Heart right ventricle (tissue), 16 donors: ENCODE measurements at places on chromosomes 11 and 22. TPM values are rescaled to one million over a fixed set of nuclear protein-coding genes. Genes with fewer than 3 reads are reported as not detected.

The LINC01488 gene
- polyA plus RNA-seq = 0.03 TPM

The VPREB3 gene
- polyA plus RNA-seq = 0.83 TPM

The FAR1 gene
- polyA plus RNA-seq = 13.3 TPM

The VEGFB gene
- polyA plus RNA-seq = 291 TPM

The CSKMT gene
- 8.8 TPM for polyA plus RNA-seq

- no peak for DNase-seq
These were observed 28.9 kb upstream of the CHRM4 start for GRCh38 chr11:46420513-46420912.

DNA sequence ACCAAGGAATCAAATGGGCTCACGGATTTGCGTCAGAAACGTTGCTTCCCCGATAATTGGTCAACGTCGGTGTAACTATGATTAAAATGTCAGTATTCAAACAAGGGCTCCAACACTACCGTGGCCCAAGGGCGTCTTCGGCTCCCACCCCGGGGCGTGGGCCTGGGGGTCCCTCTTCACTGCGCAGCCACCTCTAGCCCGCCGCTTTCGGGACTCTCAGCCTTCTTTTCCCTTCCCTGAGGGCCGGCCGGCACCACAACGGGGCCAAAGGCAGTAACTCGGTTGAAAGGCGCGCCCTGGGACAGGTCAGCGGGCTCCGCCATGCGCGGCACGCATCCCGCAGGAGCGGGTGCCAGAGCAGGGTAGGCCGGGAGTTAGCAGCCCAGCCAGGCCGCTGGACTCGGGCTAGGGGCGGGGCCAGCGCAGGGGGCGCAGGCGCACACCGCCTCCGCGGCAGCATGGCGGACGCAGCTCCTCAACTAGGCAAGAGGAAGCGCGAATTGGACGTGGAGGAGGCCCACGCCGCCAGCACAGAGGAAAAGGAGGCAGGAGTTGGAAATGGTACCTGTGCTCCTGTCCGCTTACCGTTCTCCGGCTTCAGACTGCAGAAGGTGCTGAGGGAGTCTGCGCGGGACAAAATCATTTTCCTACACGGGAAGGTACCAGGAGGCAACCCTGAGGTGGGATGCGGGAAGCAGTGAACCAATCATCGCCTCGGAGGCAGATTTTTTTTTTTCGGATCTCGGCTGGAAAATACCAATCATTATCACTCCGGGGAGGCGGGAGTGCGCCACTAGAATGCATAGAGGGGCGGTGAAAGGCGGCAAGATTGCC, at the start of gene DCPS:
Gene DCPS, plus strand, starts transcription at position 438 of the 834 bp plus-strand sequence. Its CDS starts 21 bp downstream, at position 459.
- DNase-seq = peak; percentile 89

The TTLL12 gene
- polyA plus RNA-seq = 8.1 TPM

- DNase-seq = no peak
These were observed 423 bp upstream of the RTN3 start for GRCh38 chr11:63680834-63681320.

GRCh38 chr11:2653198-2653551, 46.6 kb downstream of the KCNQ1OT1 start:
- DNase-seq = no peak

DNA sequence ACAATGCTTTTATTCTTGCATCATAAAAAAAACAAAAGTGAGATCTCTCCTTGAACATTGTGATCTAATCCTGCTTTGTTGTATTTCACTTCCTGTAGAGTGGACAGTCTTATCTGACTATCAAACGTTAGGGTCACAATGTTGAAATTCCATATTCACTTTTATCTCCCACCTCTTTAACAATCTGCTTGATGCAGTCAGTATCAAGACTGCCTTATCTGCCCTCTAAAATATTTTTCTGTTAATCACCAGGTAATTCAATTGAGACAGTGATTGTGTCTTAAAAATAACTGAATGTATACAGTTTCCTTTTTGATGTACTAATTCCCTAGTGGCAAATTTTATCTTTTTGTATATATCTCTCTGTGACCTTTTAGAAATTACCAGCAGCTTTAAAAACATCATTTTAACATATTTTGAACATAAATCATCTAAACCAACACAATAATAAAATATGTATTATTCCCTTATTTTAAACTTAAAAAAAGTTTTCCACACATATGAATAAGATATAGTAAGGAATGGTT, 143.1 kb upstream of the MPPED2 start:
- no peak for DNase-seq

- no peak for DNase-seq
These were observed 34.8 kb downstream of the CELSR1 start for GRCh38 chr22:46502440-46503175.

DNA sequence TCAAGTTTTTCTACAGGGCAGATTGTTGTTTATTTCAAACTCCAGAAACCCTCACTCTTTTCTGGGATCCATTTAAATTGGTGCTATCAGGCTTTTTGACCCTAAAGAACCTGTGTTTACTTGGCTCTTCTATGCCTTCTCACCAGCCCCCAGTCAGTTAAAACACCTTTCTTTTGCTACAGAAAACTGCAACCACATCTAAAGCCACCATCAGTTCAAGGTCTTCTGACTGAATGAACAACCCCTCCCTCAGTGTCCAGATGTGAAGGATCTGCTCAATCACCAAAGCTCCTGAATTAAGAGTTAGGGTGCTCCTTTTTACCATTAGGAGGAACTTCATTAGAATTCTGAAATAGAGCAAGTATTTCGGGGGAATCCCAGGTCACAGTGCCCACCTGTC, 7.0 kb upstream of the GLYATL1B start:
- DNase-seq = no peak

- DNase-seq = no peak
These were observed 83.7 kb downstream of the TRIM29 start for GRCh38 chr11:120054016-120054752.

DNA sequence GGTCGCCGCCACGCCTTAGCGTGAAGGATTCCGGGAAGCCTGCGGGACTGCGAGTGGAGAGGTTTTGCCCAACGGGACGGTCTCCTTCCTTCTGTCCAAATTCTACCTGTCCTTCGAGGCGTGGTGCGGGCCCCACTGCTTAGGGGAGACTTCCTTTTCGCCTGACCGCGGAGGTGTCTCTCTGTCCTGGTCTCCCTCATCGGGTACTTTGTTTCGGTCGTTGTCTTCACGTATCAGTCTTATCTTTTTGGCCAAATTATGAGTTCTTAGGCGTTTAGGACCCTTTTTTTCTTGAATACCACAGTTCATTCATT, 388 bp downstream of the HINFP start:
- no peak for DNase-seq

The CRYBB3 gene
- polyA plus RNA-seq = 0.06 TPM

DNA sequence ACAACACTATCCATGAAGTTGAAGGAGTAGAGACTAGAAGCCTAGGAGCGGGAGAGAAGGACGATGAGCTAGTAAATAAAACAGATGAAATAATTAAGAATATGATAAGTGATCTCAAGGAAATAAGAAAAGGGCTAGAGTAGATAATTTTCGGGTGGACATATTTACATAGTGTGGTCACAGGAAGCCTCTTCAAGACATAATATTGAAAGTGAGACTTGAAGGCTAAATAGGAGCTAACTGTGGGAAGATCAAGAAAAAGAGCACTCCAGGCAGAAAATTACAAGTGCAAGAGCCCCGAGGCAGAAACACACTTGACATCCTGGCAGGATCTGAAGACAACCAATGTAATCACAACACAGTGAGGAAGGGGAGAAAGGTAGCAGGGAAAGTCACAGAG, 11.9 kb upstream of the PPFIBP2 start:
- DNase-seq = no peak

The RIBC2 gene
- 0.06 TPM for polyA plus RNA-seq

DNA sequence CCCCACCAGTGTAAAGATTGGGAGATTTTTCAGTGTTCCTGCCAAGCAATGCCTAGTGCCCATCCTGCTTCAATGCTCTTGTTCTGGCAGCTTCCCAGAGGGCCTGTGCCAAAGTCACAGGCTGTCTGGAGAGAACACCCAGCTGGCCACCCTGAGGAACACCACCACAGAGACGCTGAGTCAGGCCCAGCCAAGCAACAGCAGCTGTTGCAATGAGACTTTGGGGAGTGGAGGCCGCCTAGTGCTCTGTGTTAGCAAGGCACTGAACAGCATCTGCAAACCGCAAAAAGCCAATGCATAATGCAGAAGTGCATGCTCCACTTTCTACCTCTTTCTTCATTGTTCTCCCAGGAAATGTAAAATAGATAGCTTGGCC, 168.1 kb downstream of the NXPE2 start:
- peak; percentile 60 for DNase-seq

DNA sequence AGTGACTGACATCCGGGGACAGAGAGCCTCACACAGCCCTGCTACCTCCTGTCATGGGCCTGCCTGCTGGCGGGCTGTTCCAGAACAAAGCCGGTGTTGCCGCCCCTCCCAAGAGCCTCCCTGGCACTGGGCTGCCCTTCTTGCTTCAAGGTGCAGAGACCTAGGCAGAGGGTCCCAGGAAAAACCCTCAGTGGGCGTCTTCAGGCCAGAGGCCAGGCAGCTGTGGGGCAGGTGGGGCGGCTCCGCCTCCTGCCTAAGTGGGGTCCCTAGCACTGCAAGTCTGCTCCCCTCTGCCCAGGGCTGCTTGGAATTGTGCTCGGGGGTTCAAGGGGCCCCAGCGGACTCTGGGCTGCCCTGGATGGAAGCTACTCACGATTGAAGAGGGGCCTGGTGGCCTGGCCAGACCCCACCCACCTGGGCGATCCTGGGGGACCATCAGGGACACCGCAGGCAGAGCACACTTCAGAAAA, 20.4 kb upstream of the GNB1L start:
- DNase-seq = no peak

The SNX32 gene
- polyA plus RNA-seq = 0.58 TPM

DNA sequence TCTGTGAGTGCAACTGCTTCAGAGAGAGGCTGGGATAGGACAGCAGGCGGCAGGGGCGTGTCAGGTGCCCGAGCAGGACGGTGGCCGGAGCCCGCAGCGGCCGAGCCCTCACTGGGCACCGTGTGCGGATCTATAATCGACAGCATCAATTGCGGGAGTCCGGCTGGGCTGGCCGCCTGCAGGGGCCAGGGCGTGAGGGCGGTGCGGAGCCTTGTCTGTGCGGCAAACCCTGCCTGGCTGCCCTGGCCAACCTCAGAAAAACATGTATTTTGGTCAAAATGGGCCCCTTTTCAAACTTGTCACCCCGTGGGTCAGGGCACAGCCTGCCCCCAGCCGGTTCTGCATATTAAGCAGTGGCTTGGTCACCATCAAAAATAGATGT, 91.3 kb upstream of the KCNQ1OT1 start:
- DNase-seq = no peak

The CDC42EP2 gene
- polyA plus RNA-seq = 21.1 TPM

The OR51A7 gene
- not detected for polyA plus RNA-seq

DNA sequence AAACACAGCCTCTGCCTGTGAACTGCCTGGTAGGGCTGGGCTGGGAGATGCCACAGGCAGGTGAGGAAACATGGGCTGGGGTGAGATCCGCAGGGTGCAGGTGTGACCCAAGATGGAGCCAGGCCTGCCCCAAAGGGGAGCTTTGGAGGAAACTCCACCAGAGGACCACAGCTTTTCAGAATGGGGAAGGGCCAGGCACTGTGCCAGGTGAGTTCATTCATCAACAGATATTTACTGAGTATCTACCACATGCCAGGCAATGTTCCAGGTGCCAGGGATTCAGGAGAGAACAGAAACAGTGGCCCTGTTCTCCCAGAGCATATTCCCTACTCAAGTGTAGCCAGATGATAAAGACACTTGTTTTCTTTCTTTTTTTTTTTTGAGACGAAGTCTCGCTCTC, 11.2 kb downstream of the RTN4RL2 start:
- no peak for DNase-seq

GRCh38 chr11:134120143-134120850, 51.4 kb downstream of the JAM3 start:
- peak; percentile 74 for DNase-seq

The SAA1 gene
- 16.1 TPM for polyA plus RNA-seq

- no peak for DNase-seq
These were observed 38.7 kb upstream of the CHST1 start for GRCh38 chr11:45704133-45704532.

DNA sequence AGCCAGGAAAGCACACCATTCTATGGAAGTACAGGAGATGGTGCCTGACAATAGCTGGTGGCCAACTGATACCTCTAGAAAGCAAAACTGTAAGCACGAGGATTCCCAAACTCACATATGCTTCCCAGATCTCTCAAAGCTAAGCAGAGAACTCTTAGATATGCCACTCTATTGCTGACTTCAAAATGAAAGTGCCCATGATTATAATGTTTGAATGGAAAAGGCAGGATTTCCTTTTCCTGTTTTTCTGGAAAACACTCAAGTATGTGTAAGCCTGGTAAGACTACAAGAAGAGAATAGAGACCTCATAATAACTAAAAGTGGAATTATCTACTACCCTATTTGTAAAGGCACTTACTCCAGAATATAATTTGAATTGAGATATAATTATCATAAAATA, 2.6 kb upstream of the CARD18 start:
- DNase-seq = no peak

- no peak for DNase-seq
These were observed 246.6 kb downstream of the TMEM135 start for GRCh38 chr11:87284306-87284705.

The CRYBA4 gene
- polyA plus RNA-seq = not detected

GRCh38 chr22:49616356-49617231, 211.1 kb downstream of the BRD1 start:
- DNase-seq = no peak

GRCh38 chr11:97614606-97615005, 1224.8 kb downstream of the JRKL start:
- no peak for DNase-seq

- no peak for DNase-seq
These were observed 348.7 kb downstream of the ETS1 start for GRCh38 chr11:128238521-128239265.

GRCh38 chr11:102295045-102295444, 22.2 kb upstream of the BIRC3 start:
- no peak for DNase-seq
